ENCODE measurements at places on chromosomes 5 and 9.

- DNase-seq = no peak
These were observed 23.9 kb downstream of the IRF1 start for GRCh38 chr5:132466433-132467286.

- no peak for DNase-seq
These were observed 39.2 kb downstream of the DCAF10 start for GRCh38 chr9:37839496-37840461.

- DNase-seq = no peak
These were observed 96.8 kb upstream of the MRPS30 start for GRCh38 chr5:44711901-44712300.

DNA sequence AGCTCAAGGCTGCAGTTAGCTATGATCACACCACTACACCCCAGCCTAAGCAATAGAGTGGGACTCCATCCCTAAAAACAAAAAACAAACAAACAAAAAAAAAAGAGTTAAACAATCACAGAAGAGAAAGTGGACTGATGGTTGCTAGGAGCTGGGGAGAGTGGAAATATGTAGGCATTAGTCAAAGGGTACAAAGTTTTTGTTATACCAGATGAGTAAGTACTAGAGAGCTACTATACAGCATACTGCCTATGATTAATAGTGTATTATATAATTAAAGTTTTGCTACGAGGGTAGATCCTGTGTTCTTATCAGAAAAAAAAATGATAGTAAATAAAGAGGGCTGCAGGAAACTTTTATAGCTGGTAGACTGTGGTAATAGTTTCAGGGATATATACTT is 538.6 kb downstream of the ELAVL2 start:
- DNase-seq = no peak

Data from tongue (tissue), 3 donors.